ENCODE measurements at places on chromosomes 1 and 21. TPM values are rescaled to one million over a fixed set of nuclear protein-coding genes. Genes with fewer than 3 reads are reported as not detected.

The GNG5 gene
- 11.0 TPM for total RNA-seq

The NUP210L gene
- 0.28 TPM for total RNA-seq

The LINGO4 gene
- total RNA-seq, result not detected

The MNDA gene
- not detected for total RNA-seq

The PADI3 gene
- total RNA-seq, result not detected

The CNR2 gene
- not detected for total RNA-seq

The AKNAD1 gene
- 0.38 TPM for total RNA-seq

The ABCA4 gene
- 2.5 TPM for total RNA-seq

The MEX3A gene
- 1.2 TPM for total RNA-seq

The LCE6A gene
- not detected for total RNA-seq

The AMY1B gene
- total RNA-seq, result not detected

The ACTN2 gene
- 0.56 TPM for total RNA-seq

The DYNLT5 gene
- 2.5 TPM for total RNA-seq

The IVL gene
- not detected for total RNA-seq

The RNU1-3 gene
- under 0.01 TPM for total RNA-seq

The SETDB1 gene
- 21.9 TPM for total RNA-seq

The PLA2G2C gene
- not detected for total RNA-seq
